Activated naive CD4-positive, alpha-beta T cell (primary cell): ENCODE measurements at places on chromosomes 1 and 21.

- DNase-seq, result no peak
These were observed 26.0 kb downstream of the RPS6KA1 start for GRCh38 chr1:26555550-26555981.

GRCh38 chr1:8169364-8170058 lies 143.4 kb upstream of the ERRFI1 start:
- DNase-seq, result peak; percentile 22

DNA sequence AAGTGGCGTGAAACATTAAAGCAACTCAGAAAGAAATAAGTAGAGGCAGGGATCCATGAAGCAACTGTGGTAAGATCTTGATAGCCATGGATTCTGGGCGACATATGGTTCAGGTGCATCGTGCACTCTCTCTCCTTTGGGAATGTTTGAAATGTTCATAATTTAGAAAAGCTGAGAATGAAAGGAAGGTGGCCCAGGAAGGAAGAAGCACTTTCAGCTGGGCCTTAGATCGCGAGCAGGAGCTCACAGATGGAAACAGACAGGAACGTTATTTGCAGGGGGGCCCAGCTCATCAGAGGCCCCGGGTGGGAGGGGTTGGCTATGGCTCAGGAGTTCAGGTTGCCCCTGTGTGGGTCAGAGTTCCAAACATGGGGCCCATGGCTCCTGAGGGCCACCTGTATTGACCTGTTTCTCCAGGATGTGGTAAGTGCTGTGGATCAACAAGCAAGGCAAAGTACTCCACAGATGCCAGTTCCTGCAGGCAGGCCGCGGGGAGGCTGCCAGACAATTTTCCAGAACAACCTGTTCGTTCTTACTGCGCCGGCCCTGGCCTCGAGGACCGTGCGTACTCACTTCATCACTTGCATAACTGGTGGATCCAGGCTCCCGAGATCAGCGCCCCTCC lies 253.2 kb downstream of the TOMM20 start:
- DNase-seq, result no peak

DNA sequence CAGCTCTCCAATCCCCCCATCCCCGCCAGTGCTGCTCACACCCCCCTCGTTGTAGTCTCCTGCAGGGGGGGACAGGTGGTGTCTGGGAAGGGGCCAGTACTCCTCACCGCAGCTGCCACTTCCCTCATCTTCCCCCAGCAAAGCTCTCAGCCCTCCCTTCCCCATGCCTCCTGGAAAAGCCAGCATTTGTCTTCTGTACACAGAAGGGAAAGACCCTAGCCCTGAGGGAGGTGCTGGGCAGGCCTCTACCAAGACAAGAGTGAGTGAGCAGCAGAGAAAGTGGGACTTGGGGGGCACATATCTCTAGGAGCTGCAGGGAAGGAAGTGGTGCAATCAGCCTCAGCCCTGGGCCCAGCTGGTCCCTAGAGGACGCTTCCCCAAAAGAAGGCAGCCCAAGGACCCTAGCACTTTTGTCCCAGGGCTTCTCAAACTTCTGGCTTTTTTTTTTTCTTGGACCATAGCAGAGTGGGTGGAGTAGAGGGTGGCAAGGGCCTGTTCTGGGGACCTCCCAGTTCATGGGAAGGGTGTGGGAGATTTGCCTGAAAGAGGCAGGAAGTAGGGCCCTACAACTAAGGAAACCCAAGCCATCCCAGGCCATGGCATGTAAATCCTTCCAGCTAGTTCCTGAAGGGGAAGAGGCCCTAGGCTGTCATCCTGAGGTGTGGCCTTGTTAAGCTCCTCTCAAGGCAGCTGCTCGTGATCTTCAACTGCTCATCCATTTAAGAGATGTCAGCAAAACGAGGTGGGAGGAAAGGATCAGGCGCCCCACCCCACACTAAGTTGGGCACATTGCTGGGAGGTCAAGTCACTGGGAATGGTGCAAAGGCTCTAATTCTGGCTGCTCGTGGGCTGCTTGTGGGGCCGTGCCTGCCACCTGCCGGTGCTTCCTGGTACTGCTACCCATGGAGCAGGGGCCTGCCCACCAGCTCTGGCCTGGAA lies 12.6 kb downstream of the ZC3H12A start:
- DNase-seq, result peak; percentile 74

DNA sequence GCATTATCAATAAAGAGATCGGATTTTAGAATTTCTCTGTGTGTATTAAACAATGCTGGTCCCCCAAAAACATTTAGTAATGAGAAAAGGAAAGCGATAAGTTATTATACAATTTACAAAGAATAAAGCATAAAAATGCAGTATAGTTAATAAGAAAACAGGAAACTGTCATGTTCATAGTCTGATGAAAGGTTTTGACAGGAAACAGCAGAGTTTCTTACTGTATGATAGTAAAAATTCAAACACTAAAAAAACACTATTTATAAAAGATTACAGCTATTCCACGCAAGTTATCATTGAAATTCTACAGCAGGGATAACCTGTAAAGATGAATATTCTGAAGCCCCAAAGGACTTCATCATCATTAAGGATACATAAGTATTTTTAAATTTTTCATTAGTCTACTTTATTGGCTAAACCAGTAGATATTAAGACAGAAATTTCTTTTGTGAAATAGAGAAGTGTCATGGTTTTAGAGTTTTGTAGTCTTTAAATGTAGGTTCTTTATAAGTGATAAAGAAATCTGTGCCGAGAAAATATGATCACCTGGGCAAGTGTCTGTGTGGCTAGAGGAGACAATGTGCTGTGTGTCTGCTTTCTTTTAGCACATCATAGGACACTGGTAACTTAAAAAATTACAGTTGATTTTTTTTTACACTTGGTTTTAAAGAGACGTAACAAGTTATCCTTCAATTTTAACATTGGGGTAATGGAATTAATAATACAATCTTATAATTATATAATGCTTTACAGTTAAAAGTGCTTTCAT lies 49.7 kb upstream of the GFI1 start:
- no peak for DNase-seq

DNA sequence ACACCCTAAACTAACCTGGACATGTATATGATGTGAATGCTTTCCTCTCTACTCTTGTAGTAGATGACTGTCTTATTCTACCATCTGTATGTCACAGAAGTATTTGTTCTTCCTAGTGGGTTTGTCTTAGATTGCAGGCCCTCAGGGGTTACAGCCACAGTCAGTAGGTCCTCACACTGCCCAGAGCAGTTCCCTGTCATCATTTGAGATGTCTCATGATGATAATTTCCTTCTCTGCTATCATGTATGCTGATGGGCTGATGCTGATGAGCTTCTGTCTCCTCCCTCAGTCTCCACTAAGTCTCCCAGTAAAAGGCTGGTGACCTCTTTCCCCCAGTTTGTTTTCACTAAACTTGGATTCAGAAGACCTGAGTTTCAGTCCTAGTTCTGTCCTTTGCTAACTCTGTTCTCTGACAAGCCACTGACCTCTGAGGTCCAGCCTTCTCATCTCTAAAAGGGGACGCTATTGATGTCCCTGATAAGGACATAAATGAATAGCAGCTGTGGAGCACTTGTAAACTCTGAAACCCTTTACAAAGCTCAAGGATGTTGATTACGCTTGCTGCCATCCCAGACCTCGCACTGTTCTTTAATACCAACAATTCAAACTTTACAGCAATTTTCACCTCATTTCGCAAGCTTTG lies 3.1 kb upstream of the ETV3 start:
- DNase-seq, result no peak

- DNase-seq, result no peak
These were observed 60.5 kb upstream of the PRMT6 start for GRCh38 chr1:106995970-106996369.

GRCh38 chr1:244322181-244322580 lies 129.5 kb downstream of the ADSS2 start:
- DNase-seq, result no peak

GRCh38 chr1:169288011-169288414 lies 79.6 kb downstream of the NME7 start:
- DNase-seq, result no peak

DNA sequence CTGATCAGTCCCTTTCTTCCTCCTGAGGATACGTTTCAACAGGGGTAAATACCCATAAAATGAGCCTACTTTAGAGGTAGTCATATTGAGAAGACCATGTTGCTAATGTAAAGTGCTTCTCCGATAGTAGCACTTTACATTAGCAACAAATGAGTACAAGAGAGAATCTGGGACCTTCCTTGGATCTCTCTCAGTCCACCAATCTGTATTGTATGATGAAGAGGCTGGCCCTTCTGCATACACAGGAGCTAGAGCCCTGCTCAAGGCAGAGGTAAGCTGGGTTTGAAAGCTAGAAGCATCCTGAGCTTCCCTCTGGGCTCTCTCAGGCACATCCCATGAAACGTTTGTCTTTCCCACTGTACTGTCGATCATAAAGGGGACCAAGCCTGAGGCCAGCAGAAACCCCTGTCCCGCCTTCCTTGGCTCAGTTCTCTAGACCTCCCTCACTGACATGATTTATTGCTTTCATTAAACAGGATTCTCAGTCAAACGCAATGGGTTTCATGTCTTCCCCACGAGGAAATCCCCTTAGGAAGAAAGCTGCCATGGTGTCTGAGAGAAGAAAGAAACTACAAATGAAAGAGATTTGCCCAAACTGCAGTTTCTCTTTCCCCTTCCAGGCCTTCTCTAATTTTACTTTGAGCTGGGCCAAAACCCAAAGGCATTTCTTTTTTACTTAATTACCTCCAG lies 62.8 kb upstream of the BCAR3 start:
- DNase-seq, result no peak

GRCh38 chr1:207058878-207059867 lies 6.1 kb downstream of the PFKFB2 start:
- DNase-seq, result no peak

DNA sequence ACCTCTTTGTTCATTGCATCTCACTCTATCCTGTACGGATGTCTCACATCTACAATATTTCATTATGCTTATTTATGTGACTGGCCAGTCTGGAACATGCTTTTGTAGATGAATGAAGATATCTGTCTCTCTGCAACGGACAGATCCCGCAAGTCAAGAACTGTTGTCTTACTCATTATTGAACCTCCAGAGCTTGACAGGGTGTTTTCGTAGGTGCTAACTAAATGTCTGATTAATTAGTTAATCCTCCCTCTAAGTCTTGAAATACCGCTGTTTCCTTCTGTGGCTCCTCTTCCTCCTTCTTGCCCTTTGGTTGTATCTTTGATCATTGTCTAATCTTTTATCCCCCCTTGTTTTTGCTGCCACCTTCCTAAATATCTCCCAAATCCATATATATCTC lies 3.2 kb upstream of the C1orf162 start:
- no peak for DNase-seq

GRCh38 chr1:68376441-68376840 lies 73.3 kb downstream of the RPE65 start:
- no peak for DNase-seq

DNA sequence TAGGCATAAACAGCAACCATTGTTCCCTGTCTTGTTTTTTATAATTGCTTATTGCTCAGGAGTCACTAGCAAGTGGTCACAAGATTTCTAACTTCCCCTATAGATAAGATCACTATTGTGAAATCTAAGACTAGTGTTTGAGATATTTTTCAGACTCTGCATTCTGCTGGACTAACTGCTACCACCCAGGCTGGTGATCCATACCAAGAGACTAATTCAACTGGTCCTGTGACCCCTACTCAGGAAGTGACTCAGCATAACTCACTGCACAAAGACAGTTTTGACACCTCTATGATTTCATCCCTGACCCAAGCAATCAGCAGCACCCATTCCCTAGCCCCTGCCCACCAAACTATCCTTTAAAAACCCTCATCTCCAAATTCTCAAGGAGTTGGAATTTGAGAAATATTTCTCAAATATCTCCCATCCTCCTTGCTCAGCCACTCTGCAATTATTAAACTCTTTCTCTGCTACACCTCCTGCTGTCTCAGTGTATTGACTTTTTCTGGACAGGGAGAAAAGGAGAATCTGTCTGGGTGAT lies 52.7 kb downstream of the TRIM33 start:
- DNase-seq, result no peak

DNA sequence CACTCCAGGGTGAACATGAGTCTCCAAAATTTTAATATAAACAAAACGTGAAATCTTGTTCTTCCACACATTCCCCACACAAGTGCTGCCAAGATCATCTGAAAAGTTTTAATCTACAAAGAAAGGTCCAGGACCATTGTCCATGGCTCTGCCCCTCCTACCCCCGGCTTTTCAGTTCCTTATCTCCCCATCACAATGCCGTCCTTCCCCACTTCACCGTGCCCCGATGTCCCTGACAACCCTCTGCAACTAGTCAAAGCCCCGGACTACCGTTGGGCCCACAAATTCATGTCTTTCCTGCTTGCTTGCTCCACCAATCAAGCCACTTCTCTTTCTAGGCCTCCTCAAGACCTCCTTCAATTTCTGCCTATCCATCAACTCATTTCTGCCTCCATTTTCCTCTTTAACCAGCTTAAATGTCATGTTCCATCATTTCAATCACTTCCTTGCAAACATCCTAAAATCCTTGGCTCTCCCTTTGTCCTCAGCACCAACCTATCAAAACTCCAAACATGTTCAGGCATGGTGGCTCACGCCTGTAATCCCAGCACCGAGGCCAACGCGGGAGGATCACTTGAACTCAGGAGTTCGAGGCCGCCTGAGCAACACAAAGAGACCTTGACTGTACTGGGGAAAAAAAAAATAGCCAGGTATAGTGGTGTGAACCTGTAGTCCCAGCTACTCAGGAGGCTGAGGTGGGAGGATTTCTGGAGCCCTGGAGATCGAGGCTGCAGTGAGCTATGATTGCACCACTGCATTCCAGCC lies 14.0 kb upstream of the BMP8B start:
- no peak for DNase-seq

DNA sequence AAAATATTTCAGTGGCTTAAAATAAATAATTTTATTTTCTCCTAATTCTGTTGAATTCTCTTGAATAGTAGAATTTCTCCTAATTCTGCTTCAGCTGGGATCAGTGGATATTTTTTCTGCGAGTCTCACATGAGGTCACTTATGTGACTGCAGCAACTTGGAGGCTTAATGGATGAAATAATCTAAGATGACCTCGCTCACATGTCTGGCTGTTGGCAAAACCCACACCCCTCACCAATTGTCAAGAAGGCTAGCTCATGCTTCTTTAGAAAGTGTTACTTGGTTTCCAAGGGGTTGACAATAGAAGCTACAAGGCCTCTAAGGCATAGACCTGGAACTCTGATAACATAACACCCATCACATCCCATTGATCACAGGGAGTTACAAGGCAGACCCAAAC lies 156.9 kb upstream of the DPYD start:
- no peak for DNase-seq

GRCh38 chr1:181482001-181482430 lies 1.3 kb upstream of the CACNA1E start:
- no peak for DNase-seq

- no peak for DNase-seq
These were observed 811.8 kb upstream of the ADGRL2 start for GRCh38 chr1:80988926-80989325.

- DNase-seq, result no peak
These were observed 434 bp downstream of the EVA1B start for GRCh38 chr1:36322786-36323635.

- no peak for DNase-seq
These were observed 1812.9 kb downstream of the PLA2G4A start for GRCh38 chr1:188641566-188642211.

- DNase-seq, result no peak
These were observed 28.9 kb downstream of the FAAP20 start for GRCh38 chr1:2165646-2166045.
